Activated T-helper 1 cell treated with anti-CD3 and anti-CD28 coated beads, Interleukin-2, amount 50 U/mL, for 16 hours (primary cell): ENCODE measurements at places on chromosomes 16 and 17.

DNA sequence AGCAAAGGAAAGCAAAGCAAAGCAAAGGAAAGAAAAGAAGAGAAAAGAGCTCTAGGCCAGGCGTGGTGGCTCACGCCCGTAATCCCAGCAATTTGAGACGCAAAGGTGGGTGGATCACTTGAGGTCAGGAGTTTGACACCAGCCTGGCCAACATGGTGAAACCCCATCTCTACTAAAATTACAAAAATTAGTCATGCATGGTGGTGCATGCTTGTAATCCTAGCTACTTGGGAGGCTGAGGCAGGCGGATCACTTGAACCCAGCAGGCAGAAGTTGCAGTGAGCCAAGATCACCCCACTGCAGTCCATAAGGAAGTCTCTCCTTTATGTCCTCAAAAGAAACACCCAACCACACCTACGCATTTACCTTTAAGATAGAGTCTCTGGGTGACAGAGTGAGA is 70.1 kb downstream of the ADAMTS18 start:
- no peak for DNase-seq

DNA sequence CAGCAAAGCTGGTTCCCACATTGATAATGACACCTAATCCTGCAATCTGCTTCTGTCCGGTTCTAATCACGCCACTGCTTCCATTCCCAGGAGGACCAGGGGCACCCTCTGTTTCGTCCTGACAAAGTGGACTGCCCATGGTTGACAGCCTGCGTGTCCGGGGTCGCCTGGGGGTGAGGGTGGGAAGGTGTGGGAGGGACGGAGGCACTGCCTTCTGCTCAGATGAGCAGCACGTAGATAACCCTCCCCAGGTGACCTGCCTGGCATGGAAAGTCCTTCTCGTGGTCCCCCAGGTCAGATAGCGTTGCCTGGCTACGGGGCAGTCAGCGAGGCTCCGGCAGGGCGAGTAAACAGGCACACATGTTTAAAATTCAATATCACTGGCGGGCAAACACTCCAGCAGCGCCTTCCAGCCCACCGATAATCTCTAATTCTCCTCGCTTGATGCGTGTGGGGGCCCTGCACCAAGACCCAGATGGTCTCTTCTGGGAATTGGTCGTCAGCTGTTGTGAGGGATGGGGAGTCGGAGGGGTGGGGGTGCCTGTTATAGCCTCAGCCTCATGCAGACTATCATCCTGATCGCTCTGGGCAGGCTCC is 132.2 kb downstream of the RAP1GAP2 start:
- DNase-seq, result no peak

- no peak for DNase-seq
Measured at GRCh38 chr16:89103156-89103555, 9.5 kb downstream of the ACSF3 start.

DNA sequence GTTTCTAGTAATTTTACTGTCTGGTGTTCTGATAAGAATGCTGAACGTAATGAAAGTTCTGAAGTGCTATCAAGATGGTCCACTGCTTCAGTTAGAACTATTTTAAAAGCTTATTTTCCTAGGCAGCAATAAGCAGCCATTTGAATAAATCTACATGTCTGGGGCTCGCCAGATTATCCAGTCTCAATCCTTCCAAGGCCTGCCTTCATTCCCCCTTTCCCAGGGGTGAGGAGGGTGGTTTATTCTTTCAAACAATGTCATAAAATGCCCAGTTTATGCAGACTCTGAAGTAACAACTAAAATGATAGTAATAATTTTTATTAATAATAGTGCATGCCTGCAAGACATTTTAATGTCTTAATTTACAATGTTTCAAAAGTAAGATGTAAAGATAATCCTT is 2.4 kb downstream of the CDH11 start:
- no peak for DNase-seq

DNA sequence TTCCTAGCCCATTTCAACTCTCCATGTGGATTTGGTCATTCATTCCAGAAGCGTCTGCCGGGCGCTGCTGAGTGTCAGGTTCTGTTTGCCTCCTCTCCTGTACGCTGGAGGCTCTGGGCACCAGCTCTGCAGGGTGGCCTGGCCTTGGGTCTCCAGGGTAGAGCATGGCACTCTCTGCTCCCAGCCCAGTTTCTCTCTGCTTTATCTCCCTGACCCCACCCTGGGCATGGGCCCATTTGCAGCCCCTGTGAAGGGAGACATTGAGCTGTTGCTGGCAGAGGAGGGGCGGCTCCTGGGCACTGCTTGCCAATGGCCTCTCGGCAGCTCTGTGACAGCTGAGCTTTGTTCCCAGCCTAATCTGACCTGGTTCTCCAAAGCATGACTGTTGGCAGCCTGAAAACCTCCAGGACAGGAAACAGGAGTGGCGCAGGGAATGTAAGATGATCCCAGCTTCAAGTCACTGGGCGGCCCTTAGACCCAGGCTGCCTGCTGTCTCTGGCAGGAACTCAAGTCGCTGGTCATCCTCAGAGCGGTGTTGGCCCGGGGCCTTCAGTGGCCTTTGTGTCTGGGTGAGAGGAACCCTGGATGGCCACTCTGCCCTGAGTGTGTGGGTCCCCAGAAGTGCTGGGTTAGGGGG is 146.8 kb downstream of the SEC14L1 start:
- no peak for DNase-seq

DNA sequence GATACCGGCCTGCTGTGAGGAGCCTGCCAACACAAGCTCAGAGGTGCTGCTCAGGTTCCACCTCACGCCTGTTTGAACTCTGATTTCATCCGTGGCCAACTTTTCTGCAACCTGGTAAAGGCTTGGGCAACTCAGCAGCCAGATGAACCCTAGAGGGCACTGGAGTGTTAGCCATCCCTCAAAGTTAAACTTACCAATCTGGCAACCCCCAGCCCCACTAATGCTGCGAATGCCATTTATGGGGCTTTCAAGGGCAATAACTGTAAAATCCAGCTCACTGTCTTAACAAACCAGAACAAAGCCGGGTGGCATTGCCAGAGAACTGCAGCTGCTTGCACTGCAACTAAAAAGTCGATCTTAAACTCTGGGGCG is 105.5 kb downstream of the AXIN2 start:
- no peak for DNase-seq

DNA sequence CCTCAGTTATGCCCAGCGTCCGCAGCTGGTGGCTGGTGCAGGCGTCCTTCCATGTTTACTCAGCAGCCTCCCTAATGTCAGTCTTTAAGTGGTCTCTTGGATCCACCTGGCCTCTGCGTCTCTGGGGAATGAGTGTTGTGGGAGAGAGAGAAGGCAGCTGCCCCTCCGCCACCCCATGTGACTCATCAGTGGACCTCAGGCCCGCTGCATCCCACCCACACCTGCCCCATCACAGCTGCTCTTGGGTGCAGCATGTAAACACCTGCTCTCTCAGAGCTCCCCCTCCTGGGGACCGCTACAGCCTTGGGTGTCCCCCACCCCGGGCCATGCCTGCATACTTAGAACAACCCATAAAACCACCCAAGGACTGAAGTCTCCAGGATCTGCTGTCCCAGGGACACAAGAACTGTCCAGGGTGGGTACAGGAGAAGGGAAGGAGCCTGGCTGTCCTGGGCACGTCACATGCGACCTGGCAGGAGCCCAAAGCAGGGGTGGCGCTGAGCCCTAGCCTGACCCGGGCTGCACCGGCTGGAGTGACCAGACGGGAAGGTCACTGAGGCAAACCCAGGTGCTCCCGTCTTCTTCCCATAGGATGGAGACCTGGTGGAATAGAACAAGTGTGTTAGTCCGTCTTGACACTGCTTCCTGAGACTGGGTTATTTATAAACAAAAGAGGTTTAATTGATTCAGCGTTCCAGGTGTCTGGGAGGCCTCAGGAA is 4.2 kb downstream of the C16orf90 start:
- DNase-seq, result no peak

DNA sequence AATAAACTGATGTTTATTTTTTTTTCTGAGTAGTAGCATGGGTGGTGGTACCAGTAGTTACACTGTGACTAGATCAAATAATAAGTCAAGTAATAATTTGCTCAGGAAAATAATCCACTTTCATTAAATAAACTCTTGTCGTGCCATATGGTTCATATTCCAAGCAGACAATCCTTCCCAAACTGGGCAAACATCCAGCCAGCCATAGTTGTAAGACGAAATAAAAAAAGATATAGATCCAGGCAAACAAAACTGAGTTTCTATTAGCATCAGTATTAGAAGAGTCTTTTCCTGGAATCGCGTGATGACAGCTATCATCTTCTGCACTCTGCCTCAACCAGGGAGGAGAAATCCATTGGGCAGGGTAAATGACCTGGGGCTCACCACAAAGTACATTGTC is 508.4 kb upstream of the GOT2 start:
- no peak for DNase-seq
